CD4-positive, CD25-positive, alpha-beta regulatory T cell (primary cell): ENCODE measurements at places on chromosomes 4 and X. TPM values are rescaled to one million over a fixed set of nuclear protein-coding genes. Genes with fewer than 3 reads are reported as not detected.

- no peak overlapping the region for H3K4me3 ChIP-seq
- DNase-seq = no peak
- no peaks in the 10 kb centered on the region for H3K4me1 ChIP-seq
- no peaks in the 10 kb centered on the region for H3K27me3 ChIP-seq
Observed at GRCh38 chrX:148459343-148459742, 41.1 kb upstream of the AFF2 start.

DNA sequence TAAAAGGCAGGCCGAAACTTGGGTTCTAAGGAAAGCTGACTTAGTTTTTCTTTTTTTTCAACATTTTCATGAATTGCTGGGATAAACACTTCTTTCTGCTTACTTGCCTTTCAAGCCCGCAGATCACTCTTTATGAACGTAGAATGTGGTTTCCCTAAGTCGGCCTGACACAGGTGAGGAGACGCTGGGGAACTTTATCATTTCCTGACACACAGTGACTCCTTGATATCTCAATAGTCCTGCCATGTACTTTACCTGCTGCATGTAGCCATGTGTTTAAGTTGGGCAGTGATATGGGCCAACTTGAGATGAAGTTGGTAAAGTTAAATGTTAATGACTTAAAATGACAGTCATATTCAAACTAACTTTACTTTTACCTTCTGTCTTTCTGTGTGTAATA, 26.6 kb upstream of the SNCA start:
- H3K4me1 ChIP-seq = no peaks in the 10 kb centered on the region
- no peak overlapping the region for H3K4me3 ChIP-seq
- no peak overlapping the region for H3K27ac ChIP-seq
- peaks cover 5% of the 10 kb centered on the region for H3K27me3 ChIP-seq

DNA sequence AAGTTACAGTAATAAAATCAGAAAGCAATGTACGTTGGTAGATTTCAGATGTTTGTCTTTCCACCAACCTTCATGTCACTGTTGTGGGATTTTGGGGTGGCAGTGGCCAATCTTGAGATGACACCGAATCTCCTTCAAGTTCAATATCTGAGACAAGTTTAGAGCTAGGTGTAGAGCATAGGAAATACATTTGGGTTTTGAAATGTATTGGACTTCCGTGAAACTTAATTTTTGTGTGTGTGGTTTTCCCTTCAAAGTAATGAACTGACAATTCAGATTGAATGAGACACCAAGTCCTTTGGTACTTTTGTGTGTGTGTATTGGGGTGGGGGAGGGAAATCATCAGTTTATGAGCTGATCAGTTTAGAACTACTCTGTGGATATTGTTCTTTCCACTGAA, 1.8 kb downstream of the WDR44 start:
- no peaks in the 10 kb centered on the region for H3K36me3 ChIP-seq
- DNase-seq = no peak
- peak overlapping the region; percentile 88 for H3K27ac ChIP-seq

- H3K27ac ChIP-seq = no peak overlapping the region
- no peak overlapping the region for H3K4me3 ChIP-seq
- H3K4me1 ChIP-seq = no peaks in the 10 kb centered on the region
- no peaks in the 10 kb centered on the region for H3K36me3 ChIP-seq
- no peaks in the 10 kb centered on the region for H3K27me3 ChIP-seq
Observed at GRCh38 chrX:86195343-86195742, 47.1 kb downstream of the DACH2 start.

DNA sequence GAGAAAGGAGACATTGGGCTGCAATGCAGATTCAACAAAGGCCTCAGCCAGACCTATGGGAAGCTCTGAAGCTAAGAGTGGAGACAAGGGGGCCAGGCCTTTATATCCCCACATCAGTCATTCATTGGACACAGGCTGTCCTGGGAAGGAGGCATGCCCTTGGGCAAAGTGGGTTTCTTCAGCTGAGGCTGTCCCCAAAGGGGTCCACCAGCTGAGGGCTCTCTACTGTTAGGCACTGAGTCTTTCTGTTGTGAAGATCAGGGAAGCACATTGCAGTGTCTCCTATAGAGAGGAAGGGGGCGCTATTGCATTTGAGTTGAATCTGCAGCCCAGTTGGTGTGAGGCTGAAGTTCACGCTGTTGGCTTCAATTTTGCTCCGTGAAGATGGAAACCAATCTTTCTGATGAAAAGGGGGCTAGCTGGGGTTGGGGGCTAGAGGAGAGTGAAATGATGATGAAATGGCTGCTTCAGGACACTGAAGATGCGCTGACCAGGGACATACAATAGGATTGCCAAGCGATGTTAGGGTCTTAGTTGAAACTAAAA, 48.0 kb downstream of the SLC25A5 start:
- H3K36me3 ChIP-seq = no peaks in the 10 kb centered on the region
- H3K27me3 ChIP-seq = no peaks in the 10 kb centered on the region
- peak; percentile 65 for DNase-seq
- H3K4me1 ChIP-seq = no peaks in the 10 kb centered on the region

- DNase-seq = no peak
- no peaks in the 10 kb centered on the region for H3K4me1 ChIP-seq
- H3K27ac ChIP-seq = no peak overlapping the region
- no peak overlapping the region for H3K4me3 ChIP-seq
Observed at GRCh38 chr4:139761461-139761860, 95.8 kb downstream of the MGST2 start.

- H3K4me1 ChIP-seq = no peaks in the 10 kb centered on the region
- no peak overlapping the region for H3K4me3 ChIP-seq
Observed at GRCh38 chr4:59063015-59063720, 1953.0 kb upstream of the IGFBP7 start.

- no peak overlapping the region for H3K4me3 ChIP-seq
- DNase-seq = no peak
- no peaks in the 10 kb centered on the region for H3K27me3 ChIP-seq
- no peaks in the 10 kb centered on the region for H3K4me1 ChIP-seq
Observed at GRCh38 chr4:142088906-142089305, 452.5 kb downstream of the IL15 start.

Gene EDNRA
- total RNA-seq = not detected

Gene OPHN1
- 0.15 TPM for total RNA-seq

Gene CT45A3
- not detected for total RNA-seq

Gene ANKRD50
- total RNA-seq = 0.17 TPM

Gene PAGE1
- total RNA-seq = not detected
